Naive thymus-derived CD8-positive, alpha-beta T cell (primary cell): ENCODE measurements at places on chromosomes 6 and 20.
A peak's percentile ranks its signal among the peaks of the same experiment; 100 is the strongest.

- DNase-seq = no peak
These were observed 302.4 kb downstream of the THBS2 start for GRCh38 chr6:168951217-168951616.

GRCh38 chr6:34865107-34865506 lies 22.7 kb downstream of the TAF11 start:
- no peak for DNase-seq

DNA sequence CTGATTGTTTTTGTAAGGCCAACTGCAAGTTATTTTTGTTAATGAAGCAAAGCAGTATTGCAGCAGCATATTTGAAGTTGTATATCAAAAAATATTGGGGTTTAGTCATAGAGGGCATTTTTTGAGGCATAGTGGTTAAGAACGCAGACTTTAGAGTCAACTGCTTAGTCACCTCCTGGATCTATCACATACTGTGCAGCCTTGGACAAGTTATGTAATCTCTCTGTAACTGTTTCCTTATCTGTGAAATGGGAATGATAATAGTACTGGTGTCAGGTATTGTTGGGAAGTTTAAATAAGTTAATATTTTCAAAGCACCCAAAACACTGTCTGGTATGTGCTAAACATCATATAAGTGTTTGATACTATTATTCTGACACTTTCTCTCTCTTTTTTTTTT lies 27.2 kb upstream of the EFHC1 start:
- DNase-seq = no peak

DNA sequence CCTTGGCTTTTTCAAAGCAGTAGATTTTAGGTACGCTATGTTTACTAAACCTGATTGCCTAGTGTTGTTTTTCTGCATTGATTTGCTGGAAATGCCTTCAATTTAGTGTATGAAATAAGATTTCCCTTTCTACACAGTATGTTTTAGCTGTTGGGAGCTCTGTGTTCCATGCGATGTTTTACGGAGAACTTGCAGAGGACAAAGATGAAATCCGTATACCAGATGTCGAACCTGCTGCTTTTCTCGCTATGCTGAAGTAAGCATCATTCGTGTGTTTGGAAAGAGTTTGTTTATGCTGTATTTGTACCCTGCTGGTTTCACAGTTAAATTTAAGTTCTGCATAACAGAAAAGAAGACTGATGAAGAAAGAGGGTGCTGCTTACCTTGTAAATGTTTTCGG lies 1.9 kb downstream of the BTBD3 start:
- DNase-seq = no peak

DNA sequence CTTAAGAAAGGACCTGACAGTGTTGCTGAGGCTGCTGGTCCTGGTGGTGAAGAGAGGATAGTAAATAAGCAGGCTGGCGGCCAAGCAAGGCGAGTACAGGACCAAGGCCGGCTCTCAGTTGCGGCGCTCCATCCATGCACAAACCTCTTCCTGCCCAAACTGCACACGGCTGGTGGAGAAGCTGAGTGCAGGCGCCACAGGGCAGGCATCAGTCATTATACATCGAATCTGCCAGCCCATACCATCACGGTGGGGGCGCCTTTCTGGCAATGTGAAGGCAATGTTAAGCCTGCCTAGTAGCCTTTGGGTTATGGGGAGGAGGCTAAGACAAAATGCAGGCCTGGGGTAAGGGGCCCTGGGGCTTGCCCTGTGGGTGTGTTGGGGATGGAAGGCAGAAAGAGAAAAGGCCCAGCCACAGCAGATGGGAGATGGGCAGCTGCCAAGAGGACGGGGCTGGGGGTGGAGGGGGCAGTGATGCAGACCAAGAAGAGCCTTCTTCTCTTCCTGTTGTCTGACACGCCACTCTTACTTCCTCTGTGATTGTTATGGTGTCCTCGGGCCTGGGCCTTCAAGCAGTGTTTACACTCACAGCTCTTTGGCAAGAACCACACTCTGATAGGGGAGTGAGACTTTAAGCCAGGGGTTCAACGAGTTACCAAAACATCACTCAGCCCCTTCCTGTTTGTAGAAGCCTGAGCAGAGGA lies 20.3 kb upstream of the KCNK16 start:
- DNase-seq = no peak

DNA sequence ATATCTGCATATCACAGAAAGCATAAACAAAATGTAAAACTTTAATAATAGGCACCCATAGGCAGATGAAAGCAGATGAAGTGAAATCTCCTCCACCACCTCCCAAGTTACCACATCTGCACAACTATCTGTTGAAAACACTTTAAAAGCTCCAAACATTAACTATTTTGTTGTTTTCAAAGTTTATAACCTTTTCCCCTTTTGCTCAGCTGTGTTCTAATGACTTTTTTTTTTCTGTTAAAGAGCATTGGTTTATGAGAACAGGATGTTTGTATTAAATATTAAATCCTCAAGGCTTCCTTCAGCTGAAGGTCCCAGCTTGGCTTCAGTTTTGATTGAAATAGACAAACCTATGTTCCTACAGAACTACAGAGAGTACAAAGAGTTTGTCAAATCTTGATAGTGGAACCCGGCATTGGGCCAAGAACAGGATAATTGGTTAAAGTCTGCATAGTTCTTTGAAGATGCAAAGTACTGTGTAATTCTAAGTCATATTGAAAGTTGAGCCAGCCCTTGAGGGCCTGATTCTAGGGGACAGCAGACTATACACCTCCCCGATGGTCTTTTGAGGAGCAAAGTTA lies 255.1 kb upstream of the JAG1 start:
- DNase-seq = no peak

DNA sequence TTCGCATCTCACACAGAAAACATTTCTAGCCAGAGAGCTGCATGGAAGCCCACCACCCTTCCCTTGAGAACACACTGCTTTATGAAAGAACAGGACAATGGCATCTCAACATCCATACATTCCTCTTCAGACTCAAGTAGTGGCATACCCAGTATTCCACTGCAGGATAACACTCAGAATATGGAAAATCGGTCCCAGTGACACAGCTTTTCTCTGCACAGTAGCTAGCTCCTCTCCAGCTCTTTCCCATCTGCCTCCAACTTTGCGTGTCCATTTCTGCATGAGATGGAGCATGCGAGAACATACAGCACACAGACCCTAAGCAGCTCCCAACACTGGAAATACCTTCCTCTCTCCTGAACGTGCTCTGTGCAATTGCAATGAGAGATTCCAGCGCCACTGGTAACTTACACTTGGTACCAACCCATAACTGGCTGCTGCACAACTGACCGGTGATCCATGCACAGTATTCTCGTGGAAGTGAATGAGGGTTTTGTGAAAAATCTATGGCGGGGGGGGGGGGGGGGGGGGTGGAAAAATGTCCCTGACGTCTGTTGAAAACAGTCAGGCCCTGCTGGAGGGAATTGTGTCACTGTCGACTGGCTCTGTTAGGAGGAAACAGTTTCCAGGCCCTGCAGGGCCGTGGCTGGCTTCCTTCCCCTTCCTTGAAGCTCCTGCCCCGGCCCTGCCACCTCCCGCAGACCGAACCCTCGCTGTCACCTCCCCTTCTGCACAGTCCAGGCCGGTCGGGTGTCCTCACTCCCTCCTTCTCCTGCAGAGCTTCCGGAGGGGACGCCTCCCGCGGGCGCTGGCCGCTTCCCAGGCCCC lies 265.9 kb upstream of the QKI start:
- DNase-seq = no peak

GRCh38 chr6:69696273-69696672 lies 100.5 kb downstream of the LMBRD1 start:
- DNase-seq = no peak

DNA sequence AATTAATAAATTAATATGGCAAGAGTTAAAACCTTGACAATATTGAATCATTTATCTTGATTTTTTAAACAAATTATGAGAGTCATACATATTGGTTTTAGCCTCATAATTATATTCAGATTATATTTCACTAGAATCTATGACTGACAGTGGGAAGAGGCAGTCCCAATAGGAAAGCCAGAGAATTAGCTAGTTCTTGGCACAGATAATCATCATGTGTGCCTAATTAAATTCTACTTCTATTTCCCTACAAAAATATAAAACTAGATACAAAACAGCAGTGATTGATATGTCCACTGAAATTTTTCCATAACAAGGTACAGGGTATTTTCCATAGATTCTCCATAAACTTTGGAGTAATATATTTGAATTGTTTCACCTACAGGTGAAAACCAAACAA lies 38.6 kb downstream of the COL9A1 start:
- DNase-seq = no peak

- DNase-seq = peak; percentile 7
These were observed 40.3 kb downstream of the PLCG1 start for GRCh38 chr20:41177636-41178035.

- no peak for DNase-seq
These were observed 39.6 kb upstream of the TNFAIP3 start for GRCh38 chr6:137827411-137827940.

DNA sequence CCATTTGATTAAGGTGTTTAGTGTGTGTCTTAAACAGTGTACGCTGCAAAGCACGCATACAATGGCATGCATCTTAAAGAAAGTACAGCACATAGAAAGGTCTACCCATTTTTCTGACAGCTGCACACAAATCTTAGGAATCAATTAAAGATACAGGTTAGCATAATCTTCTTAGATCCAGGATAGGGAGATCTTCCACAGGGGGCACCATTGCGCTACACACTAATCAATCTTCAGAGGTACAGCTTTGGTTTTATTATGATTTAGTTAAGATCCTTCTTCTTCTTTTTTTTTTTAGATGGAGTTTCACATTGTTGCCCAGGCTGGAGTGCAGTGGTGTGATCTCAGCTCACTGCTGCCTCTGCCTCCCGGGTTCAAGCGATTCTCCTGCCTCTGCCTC lies 63.7 kb upstream of the BEND3 start:
- DNase-seq = no peak

GRCh38 chr20:8190043-8190880 lies 58.2 kb downstream of the PLCB1 start:
- DNase-seq = no peak

DNA sequence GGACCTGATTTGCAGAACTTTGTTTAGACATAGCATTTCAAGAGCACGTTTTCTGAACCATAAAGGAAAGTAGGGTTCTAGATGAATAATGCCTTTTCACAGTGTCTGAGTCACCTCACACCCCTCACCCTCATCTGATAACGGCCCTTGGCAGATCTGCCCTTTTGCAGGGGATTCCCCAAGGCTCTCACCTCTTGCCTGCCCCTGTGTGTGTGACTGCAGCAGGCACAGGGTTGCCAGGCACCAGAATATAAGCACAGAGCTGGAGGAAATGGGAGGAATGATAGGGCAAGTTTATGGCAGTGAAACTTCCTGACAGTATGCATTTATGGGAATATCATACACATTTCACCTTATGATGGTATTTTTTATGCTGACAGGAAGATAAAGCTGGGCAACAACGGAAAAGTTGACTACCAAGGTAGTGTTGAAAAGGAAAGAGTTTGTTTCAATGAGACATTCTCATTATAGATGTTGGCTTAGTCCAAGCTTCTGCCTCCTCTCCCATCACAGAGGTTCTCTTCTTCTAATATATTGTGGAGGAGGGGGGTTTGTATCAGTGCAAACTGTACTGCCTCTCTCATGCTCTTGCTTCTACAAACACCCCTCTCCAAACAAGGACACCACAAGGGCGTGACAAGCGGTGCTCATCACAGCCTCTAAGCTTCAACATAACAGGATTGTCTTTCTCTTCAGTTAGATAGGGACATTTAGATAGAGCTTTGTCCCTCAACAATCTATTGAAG lies 101.5 kb upstream of the BACH2 start:
- DNase-seq = peak; percentile 78

GRCh38 chr6:119043783-119044182 lies 34.7 kb downstream of the FAM184A start:
- DNase-seq = no peak

GRCh38 chr6:121465101-121465500 lies 29.7 kb downstream of the GJA1 start:
- no peak for DNase-seq

- no peak for DNase-seq
These were observed 163.2 kb upstream of the ARID1B start for GRCh38 chr6:156613996-156614395.

DNA sequence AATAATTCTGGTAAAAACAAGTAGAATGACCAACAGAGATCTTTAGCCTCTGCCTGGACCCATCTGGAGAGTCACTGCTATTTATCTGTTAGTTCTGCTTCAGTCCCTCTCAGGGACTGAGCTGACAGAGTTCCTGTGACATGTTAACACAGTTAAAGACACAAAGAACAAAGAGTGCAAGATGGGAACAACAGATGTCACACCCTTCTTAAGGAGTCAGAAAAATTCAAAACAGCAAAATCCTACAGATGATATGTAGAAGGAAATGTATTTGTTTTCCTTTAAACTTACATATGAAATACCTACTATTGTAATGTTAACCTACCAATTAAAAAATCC lies 102.2 kb downstream of the FYN start:
- DNase-seq = no peak

DNA sequence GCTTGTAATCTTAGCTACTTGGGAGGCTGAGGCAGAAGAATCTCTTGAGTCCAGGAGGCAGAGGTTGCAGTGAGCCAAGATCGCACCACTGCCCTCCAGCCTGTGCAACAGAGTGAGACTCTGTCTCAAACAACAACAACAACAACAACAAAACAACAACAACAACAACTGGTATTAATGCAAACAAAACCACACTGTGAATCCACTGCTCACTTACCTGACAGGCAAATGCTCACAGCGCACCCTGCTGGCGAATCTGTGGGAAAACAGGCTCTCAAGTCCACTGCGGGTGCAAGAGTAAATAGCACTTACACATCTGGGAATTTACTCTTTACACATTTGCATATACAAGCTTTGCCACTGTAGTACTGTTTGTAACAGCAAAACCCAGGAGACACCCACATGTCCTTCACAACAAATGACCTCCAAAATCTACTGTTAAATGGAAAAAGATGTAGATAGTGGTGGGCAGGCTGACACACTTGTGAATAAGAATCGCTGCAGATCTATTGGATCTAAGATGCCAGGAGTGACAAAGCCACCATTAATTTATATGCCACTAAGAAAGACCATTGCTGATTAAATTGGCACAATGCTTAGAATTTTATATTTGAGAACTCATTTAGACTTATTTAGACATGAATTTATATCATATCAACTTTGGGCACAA lies 29.3 kb downstream of the NSFL1C start:
- peak; percentile 62 for DNase-seq

GRCh38 chr6:41524634-41525011 lies 21.6 kb upstream of the FOXP4 start:
- no peak for DNase-seq

DNA sequence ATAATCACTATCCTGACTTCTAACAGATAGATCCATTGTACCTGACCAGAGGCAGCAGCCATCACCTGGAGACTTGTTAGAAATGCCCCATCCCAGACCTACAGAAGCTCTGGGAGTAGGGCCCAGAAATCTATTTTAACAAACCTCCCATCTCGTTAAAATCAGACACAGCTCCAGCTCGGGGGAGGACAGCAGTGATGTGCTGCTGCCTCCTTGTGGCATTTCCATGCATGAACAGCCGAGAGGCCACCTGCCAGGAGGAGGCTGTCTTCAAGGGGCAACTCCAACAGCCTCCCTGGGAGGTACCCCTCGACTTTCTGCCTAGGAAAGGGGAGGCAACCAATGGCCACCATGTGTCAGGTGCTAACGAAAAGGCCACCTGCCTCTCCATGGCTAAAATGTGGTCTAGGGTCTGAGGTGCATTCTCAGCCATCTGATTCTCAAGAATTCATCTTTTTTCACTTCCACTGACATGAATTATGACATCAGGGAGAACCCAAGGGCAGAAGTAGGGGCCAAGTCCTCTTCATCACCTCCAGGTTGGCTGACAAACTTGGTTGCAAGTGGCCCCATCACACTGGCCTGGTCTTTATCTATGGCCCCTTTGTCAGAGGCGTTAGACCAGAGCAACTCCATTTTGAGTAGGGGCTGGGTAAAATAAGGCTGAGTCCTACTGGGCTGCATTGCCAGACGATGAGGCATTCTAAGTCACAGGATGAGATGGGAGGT lies 12.2 kb upstream of the KCNK15 start:
- DNase-seq = peak; percentile 48

- no peak for DNase-seq
These were observed 697 bp upstream of the CEP43 start for GRCh38 chr6:166998256-166999144.
